ENCODE measurements at places on chromosomes 5 and 9.

DNA sequence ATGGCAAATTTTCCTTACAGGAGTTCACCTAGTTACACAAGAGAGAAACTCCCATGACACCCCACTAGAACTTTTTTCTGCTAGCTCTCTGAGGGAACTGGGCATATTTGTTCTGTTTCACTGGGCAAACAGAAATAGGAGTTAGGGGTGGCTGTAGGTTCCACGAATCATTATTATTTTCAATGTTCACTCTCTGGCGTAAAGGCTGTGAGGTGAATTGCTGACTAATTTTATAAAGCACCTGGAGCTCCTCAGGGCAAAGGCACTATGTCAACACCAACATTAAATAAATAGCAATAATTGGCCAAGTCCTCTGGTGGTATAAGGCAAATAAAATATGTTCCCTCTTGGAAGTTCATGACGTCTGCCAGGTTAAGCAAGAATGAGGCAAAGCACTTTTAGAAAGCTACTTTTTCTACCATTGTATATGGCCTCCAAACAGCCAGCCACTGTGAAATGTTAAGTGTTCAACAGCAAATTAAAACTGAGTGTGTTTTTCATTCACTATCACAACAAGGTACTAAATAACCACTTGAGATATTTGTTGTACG, 344.6 kb downstream of the PDE4D start:
- no peak for DNase-seq

GRCh38 chr5:100777680-100778300, 125.3 kb downstream of the ST8SIA4 start:
- no peak for DNase-seq

DNA sequence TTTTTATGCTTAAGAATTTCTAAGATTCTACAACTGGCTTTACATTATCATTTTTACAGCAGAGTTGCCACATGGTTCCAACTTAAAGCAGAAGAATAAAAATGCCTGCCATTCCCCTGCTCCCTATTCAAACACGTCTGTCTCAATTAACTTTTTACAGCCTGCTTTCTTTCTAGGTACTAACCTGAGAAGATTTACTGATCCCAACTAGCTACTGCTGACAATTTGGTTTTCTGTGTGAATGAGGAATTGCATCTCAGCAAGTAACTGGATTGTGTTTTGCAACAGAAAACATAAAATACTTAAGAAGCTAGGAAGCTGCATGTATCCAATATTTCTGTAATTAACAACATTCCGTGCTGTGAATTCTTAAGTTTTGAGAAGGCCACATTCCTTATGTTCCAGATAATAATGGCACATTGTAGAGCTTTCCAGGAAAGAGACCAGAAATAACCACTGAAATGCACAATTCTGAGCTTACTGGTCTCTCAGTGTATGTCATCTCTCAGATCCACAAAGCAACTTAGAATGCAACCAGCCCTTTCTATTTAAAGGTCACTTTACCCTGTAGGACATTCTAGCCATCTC, 306.8 kb upstream of the NMUR2 start:
- DNase-seq = no peak

- no peak for DNase-seq
Observed at GRCh38 chr9:116868201-116868600, 181.1 kb downstream of the TRIM32 start.

DNA sequence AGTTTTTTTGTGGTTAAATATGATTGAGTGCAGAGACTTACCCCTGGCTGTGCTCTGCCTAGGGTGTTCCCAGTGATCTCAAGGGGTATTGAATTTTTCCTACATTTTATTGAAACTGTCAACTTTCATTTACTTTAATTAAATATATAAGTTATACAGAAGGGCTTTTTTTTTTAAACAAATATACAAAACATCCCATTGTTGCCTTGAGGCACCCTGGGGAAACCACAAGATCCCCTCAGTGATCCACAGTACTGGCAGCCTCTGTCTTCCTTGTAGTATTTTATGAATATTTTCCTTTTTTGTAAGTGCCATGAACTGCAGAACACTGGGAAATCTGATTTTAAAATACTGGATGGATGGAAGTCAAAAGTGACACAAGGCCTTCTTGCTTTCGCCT, 123.7 kb downstream of the TLE1 start:
- no peak for DNase-seq

- no peak for DNase-seq
Observed at GRCh38 chr9:5951686-5952211, 61.1 kb downstream of the MLANA start.

- no peak for DNase-seq
Observed at GRCh38 chr9:82969291-82969690, 93.7 kb downstream of the RASEF start.

- peak; percentile 30 for DNase-seq
Observed at GRCh38 chr9:124482431-124483031, 24.7 kb downstream of the NR5A1 start.

DNA sequence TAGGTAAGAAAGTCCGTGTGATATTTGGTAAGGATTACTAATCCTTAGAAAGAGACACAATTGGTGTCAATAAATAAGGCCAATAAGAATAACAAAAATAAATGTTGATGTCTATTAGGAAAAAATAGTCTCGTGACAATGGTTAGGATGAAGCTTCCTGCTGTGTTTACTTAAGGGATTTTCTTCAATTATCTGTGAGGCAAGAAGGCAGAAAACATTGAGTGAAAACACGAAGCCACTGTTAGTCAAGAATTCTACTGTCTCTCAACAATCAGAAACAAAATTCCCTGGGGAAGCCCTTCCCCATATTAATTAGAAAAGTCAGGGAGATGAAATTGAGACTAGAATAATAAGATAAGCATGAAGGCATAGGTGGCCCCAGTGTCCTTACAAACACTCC, 149.0 kb downstream of the SYK start:
- DNase-seq = no peak

DNA sequence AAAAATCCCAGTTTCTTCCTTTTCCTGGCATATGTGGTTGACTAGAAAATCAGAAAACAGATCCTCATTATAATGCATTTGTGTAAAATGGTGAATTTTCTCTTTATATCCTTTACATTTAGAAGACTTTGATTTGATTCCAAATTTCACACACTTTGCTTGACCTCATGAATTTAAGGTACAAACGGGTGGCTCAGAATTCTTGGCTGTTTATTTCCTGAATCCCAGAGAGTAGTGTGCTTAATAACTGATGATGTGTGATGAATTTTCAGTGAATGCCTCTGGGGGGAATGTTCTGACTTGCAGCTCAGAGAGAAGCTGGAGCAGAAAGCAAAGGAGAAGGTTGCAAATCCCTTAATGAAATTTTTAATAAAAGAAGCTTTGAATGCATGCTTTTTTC, 126.8 kb downstream of the SPATA31D1 start:
- no peak for DNase-seq

- DNase-seq = no peak
Observed at GRCh38 chr9:88874391-88874790, 116.9 kb upstream of the S1PR3 start.

GRCh38 chr9:32899761-32900160, 101.7 kb downstream of the APTX start:
- DNase-seq = no peak

DNA sequence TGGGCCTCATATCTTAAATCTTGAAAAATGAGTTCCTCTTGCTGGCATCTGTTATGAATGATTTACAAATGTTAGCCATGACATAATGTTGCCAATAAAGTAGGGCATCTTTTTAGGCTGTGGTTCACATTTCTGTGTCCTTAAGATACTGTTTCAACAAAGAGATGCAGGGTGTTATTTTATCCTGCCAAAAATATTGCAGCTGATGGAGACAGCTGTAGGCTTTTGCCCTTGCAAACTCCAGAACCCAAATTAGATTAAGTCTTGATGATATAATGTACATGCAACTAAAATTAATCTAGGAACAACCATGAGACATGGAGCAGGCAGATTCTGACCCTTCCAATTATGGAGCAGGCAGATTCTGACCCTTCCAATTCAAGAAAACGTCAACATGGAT, 228.2 kb upstream of the GRIN3A start:
- no peak for DNase-seq

All from psoas muscle (tissue), 8 donors.